Stimulated activated CD8-positive, alpha-beta memory T cell treated with anti-CD3 and anti-CD28 coated beads, Interleukin-7, amount 100 ng/mL, for 1 hour (primary cell): ENCODE measurements at places on chromosomes 2 and 18.

GRCh38 chr2:94923196-94923595 is 52.0 kb downstream of the TEKT4 start:
- no peak for DNase-seq

- DNase-seq, result no peak
Observed at GRCh38 chr2:43026426-43027096, 199.8 kb downstream of the ZFP36L2 start.

GRCh38 chr2:238581126-238581525 is 154.4 kb downstream of the ASB1 start:
- DNase-seq, result no peak

DNA sequence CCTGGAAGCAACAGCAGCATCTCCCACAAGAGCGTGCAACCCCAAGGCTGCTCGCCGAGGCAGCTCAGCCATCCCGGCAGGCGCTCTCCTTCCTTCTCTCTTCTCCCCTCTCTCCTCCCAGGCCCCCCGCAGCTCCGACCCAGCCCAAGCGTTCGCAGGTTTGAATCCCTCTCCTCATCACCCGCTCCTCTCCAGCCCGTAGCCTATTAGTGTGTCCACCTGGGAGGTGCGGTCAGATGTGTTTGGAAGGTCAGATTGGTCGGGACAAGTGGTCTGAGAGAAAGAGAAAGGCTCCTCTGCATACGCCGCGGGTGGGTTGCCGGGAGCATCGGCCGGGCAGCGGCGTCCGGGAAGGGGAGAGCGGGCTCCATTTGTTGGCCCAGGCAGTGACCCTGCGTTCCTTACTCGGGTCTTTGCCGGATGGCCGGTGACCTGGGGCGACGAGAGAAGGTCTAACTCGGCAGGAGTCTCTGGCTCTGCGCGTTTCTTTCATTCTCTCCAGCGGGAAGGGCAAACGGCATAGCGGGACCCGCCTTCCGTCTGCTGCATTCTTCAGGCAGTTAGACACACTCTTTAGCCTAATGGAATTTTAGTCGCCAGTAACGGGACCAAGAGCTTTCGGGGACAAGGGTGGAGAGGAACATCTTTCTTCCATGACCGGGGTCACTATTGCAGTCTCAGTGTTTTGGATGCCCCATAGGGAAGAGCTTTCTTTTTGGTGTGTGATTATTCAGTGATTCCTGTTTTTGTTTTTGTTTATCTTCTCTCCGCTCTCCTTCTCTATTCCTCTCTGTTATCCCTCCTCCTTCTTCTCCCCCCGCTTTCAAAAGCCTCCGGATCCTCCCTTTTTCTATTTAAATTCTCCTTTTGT is 1.1 kb upstream of the TMEFF2 start:
- no peak for DNase-seq

- no peak for DNase-seq
Observed at GRCh38 chr2:156300337-156300736, 32.2 kb downstream of the NR4A2 start.

DNA sequence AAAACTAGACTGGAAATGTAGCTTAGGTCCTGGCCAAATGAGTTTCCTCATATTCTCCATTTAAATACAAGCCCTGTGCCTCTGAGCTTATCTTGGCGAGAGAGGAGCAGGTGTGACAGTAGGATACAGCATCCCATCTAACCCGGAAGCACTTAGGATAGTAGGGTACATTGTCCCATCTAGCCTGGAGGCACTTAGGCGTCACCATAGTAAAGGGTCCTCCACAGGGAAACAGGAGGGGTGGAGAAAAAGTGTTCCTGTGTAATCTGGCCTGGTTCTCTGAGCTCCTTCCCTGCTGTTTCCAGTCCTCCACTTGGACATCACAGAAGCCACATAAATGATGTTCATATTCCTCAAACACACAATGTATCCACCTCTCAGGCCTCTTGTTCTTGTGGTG is 301.4 kb downstream of the GALR1 start:
- DNase-seq, result no peak

DNA sequence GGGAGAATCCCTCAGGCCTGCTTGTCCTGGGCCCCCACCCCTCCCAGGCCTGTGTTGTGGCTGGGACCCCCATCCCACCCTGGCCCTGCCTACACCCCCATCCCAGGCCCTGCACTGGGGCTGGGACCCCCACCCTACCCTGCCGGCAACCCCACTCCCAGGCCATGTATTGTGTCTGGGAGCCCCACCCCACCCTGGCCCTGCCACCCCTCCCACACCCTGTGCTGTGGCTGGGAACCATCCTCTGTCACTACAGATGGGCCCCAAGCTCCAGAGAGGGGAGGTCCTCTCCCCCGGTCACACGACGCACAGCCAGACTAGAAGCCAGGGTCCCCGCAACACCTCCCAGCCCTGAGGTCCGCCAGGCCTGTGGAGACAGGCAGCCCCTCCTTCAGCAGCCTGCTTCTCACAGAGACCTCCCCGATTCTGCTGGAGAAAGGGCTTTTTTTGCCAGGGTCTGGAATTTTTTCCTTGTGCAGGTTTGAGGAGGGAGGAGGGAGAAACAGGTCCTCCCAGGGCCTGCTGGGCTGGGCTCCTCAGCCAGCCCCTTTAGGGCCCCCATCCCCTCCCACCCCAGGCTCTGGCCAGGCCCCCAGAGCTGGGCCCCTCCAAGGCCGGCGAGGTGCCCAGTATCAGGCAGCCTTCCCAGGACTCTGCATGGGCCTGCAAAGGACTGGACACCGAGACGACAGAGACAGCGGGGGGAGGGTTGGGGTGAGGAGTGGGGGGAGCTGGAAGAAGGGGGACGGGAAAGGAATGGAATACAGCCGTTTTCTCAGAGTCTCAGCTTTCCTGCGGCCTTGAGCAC is 28.0 kb downstream of the KIF1A start:
- no peak for DNase-seq
